ENCODE measurements at places on chromosomes 5 and 9.

GRCh38 chr9:123353984-123354591 is 1.9 kb upstream of the CRB2 start:
- DNase-seq: peak; percentile 76

DNA sequence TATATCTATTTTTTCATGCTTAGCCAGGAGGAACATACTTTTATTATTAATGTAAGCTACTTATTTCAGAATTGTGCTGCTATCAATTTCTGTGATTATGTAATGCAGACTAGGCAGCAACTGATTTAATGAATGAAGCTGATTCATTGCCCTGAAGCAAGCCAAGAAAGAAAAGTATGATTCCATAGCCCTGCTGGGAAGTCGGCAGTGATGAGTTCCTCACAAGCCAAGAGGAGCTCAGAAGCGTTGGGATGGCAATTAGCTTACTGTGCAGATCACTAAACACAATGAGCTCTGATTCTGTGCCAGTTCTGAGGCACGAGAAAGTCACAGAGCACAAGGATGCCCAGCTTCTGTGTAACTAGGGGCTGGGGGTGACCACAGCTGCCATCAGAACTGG is 254.3 kb upstream of the KLF9 start:
- DNase-seq: no peak

DNA sequence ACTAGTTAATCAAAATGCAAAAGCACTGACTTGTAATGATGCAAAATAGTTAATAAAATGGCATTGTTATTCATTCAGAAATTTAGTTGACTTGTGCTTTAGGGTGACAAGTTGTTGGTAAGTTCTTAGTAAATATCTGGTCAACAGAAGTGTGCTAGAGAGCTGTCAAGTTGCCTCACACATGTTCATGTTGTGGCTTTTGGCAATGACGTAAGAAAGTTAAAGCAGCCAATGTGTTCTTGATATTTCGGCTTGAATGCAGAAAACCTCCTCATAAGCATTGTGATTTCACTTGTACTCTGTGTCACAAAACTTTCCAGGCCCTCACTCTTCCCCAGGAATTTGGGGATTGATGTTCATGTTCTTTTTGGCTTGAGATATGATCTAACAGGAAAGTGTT is 626.7 kb downstream of the PRR16 start:
- DNase-seq: no peak

GRCh38 chr5:107289030-107289714 is 381.6 kb downstream of the EFNA5 start:
- no peak for DNase-seq

- DNase-seq: no peak
These were observed 95.0 kb upstream of the PAM start for GRCh38 chr5:102660111-102660510.

DNA sequence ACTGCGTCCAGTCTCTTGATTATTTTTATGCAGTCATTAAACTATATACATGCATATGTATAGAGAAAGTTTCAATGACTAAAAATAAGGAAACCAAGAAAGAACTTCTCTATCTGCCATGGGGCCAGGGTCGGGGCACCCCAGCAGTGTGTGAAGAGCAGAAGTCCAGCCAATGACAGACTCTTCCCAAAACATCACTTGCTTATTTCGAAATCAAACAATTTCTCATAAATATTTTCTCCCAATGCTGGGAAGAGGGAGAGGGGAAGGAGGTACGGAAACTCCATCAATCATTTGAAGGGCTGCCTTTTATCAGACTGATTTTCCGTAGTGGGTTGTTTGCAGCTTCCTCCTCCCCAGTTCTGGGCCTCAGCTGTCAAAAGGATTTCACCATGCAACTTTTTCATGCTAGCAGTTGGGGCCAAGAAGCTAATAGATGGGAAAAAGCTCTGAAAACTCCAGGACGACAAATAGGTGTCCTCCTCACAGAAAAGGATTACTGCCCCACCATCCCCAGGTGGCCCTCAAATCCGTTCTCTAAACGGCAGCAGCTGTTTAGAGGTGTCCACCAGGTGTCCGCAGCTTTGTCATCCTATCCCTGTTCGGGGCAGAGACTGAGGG is 617 bp upstream of the FPGS start:
- DNase-seq: no peak
